Smooth muscle cell of the pulmonary artery (primary cell): ENCODE measurements at places on chromosomes 1 and 21. TPM values are rescaled to one million over a fixed set of nuclear protein-coding genes. Genes with fewer than 3 reads are reported as not detected.

HAPLN2 gene
- not detected in 2 replicates for total RNA-seq

NPPB gene
- total RNA-seq, result not detected in 2 replicates

TOR1AIP2 gene
- 96.2 and 105 TPM in 2 replicates for total RNA-seq

IL24 gene
- not detected in 2 replicates for total RNA-seq

CCDC185 gene
- not detected in 2 replicates for total RNA-seq

PHACTR4 gene
- 7.3 and 10.0 TPM in 2 replicates for total RNA-seq

ELF3 gene
- 0.20 and 2.2 TPM in 2 replicates for total RNA-seq

SHISAL2A gene
- total RNA-seq, result not detected in 2 replicates

AADACL3 gene
- total RNA-seq, result not detected in 2 replicates

AJAP1 gene
- total RNA-seq, result 0.65 TPM in 1 of 2 replicates, not detected in the other

MCOLN3 gene
- 0.72 and 0.73 TPM in 2 replicates for total RNA-seq

DCDC2B gene
- not detected in 2 replicates for total RNA-seq

IL19 gene
- not detected in 2 replicates for total RNA-seq

RNF186 gene
- not detected in 2 replicates for total RNA-seq

MAP3K21 gene
- total RNA-seq, result 0.07 and 0.10 TPM in 2 replicates

IL22RA1 gene
- 0.07 TPM in 1 of 2 replicates, not detected in the other for total RNA-seq

GNAT2 gene
- total RNA-seq, result 0.30 and 0.33 TPM in 2 replicates

KLF17 gene
- total RNA-seq, result 0.13 TPM in 2 replicates

RNF207 gene
- total RNA-seq, result 11.1 and 20.8 TPM in 2 replicates

PPIAL4G gene
- total RNA-seq, result not detected in 2 replicates

EPHB2 gene
- 12.2 and 72.5 TPM in 2 replicates for total RNA-seq
